ENCODE measurements at places on chromosomes 16 and 17.

DNA sequence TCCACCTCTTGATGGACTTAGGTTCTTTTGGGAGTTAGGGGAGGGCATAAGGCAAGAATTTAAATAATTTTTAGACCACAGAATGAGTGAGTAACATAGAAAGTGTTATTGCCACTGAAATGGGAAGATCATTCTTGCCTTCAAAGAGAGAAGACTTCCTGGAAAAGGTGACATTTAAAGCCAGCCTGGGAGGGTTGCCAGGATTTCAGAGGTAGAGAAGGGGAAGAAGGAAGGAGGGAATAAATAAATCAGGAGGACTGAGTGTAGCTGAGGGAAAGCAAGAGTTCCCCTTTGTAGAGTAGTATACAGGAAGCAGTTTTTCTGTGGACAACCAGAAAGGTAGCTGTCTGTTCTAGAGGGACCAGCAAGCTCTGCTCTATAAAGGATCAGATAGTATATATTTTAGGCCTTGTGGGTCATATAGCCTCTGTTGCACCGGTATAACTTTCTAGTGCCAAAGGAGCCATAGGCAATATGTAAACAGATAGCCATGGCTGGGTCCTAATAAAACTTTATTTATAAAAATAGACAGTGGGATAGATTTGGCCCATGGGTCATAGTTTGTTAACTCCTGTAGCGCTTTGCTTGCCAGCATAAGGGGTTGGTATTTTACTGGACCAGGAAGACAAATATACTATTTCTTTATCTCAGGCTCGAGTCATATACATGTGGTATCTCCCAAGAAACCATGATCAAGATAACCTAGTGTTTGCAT, 147.2 kb upstream of the CACNG5 start:
- DNase-seq = no peak

DNA sequence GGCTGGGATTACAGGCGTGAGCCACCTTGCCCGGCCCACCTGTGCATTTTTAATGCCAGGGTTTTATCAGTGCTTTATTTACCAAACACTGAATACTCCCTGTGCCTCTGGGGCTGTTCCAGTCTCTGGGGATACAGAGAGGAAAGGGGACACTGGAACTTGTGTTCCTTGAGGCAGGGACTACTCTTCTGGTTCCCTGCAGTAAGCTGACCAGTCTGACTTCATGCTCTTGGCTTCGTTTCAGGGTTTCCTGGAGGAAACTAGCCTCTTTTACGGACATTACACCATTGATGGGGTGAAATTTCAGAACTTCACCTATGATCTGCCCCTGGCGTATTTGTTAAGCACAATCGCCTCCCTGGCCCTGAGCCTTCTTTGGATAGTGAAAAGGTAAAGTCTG, 37.4 kb upstream of the COQ7 start:
- DNase-seq = no peak

DNA sequence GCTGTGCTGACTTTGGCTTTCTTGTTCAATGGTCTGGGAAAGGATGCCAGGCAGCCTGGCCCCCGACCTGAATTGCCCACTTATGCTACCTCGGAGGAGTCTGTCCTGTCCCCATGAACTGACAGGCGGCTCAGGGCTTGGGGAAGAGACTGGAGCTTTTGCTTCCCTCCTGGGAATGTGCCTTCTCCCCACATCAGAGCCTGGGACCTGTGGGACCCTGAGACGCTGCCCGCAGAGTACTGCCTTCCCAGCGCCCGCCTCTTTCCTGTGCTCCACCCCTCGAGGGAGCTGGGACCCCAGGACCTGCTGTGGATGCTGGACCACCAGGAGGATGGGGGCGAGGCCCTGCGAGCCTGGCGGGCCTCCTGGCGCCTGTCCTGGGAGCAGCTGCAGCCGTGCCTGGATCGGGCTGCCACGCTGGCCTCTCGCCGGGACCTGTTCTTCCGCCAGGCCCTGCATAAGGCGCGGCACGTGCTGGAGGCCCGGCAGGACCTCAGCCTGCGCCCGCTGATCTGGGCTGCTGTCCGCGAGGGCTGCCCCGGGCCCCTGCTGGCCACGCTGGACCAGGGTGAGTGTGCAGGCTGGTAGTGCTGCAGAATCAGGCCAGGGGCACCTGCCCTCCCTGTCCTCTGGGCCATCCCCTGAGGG, 18.5 kb downstream of the FCSK start:
- no peak for DNase-seq

DNA sequence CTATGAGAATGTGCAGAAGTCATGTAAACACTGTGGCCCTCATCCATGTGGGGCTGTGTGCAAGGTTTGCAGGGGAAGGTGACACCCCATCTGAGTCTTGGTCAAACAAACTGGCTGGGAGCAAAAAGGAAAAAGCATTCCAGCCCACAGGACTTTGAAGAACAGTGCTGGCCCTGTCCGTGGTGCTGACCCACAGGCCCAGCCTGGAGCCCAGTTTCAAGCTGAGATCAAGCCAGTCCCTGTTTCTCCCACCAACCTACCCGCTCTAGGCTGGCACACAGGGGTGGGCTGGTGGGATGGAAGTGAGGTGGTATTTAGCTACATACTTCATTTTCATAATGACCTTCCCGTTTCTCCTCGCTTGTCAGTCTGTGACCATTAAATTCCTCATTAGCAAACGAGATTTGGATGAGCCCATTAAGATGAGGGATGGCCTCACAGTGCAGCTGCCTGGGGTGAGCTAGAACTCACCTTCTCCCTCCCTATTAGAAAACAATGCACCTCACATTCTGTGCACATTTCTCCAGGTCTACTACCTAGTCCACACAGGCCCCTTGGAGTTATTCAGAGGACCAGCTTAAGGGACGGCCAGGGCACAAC, 12.6 kb upstream of the RPL38 start:
- no peak for DNase-seq

DNA sequence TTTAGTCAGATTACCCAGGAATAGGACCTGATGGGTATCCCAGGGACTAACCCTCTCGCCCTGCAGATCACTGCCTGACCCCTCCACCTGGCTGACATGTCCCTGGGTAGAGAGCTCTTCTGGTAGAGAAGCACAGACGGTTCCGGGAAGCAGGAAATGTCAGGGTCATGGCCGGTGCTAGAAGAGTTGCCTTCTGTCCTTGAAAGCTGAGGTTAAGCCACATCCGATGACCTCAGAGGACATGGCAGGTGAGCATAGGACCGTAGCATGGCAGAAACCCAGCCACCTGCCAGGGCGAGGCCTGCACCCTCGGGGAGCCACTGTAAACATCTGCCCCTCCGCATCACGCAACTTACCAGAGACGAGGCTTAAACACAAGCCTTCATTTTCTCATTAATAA, 483.7 kb downstream of the SOX9 start:
- DNase-seq = no peak

DNA sequence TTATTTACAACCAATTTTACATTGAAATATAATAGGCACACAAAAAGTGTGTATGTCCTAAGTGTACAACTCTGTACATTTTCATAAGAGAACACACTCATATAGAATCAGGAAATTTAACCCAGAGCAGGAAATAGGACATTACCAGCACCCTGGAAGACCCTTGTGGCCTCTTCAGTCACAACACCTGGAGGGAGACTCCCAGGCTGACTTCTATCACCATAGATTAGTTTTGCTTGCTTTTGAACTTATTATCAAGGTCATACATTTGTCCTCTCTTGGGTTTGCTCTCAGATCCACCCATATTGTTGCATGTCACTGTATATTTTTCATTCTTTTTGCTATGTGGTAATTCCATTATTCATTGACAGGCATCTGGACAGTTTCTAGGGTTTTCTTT, 5.8 kb downstream of the RIPOR1 start:
- no peak for DNase-seq

GRCh38 chr17:78779850-78780249, 2.2 kb downstream of the CYTH1 start:
- no peak for DNase-seq

- no peak for DNase-seq
Measured at GRCh38 chr17:39339272-39339671, 62.2 kb downstream of the FBXL20 start.

GRCh38 chr17:42697108-42697811, 14.9 kb downstream of the CNTNAP1 start:
- no peak for DNase-seq
